ENCODE measurements at places on chromosomes 11 and 22.

DNA sequence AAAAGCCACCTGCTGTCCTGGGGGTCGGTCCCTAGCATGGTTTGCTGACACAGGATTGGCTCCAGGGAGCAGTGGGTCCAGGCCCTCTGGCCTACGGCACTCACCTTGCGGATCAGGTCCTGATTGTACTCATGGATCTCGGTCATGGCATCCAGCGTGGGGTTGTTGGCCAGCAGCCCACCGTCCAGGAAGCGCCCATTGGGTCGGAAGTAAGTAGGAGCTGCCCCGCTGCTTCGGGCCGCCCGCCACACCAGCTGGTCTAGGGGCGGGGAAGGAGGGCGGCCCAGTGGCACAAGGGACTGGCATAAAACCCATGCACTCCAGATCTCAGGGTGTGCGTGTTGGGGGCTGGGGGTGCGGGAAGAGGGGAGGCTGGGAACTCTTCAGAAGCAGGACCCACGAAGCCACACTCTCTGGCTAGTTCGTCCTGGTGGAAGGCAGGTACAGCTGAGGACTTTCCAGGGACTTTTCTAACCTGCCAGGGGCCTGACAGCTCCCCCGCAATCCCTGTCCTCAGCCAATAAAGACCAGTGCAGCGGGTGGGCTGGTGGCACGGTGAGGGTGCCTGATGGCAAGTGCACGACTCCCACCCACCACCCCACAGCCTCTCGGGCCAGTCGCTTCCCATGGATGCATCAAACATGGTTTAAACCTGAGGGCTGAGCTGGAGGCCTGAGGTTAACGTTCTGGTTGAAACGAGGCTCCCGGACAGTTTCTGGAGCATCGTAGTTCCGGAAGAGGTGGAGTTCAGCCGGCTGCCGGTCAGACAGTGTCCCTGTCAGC, 5.1 kb upstream of the BAIAP2L2 start:
- no peak for DNase-seq

DNA sequence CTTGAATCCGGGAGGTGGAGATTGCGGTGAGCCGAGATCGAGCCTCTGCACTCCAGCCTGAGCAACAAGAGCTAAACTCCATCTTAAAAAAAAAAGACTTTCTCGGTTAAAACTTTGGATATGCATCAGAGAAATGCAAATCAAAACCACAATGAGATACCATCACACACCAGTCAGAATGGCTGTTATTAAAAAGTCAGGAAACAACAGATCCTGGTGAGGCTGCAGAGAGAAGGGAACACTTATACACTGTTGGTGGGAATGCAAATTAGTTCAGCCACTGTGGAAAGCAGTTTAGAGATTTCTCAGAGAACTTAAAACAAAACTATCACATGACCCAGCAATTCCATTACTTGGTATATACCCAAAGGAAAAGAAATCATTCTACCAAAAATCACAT, 619.4 kb upstream of the KIRREL3 start:
- no peak for DNase-seq

DNA sequence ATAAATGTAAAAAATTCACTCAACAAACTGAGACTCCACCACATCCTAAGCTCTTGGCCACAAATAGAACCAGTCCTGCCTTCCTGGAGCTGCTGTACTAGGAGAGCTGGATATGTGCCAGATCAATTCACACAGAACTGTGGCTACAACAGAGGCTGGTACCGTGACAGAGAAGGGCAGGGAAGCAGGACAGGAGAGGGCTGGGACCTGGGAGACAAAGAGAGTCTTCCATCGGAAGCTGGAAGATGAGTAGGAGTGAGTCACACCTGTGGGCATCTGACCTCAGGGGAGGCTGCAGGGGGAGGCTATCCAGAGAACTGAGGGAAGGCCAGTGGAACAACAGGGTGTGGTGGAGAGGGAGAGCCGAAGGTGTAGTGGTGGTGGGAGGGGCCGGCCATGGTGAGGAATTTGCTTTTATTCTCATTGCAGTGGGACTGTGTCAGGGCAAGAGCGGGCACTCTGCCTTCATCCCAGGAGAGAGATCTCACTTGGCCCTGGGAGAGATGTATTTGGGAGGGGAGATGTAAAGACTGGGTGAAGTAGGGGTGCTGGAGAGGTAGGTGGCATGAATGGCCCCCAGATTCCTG, 1.9 kb upstream of the LTBP3 start:
- DNase-seq, result no peak

GRCh38 chr22:49545606-49546005, 282.1 kb downstream of the BRD1 start:
- DNase-seq, result no peak

DNA sequence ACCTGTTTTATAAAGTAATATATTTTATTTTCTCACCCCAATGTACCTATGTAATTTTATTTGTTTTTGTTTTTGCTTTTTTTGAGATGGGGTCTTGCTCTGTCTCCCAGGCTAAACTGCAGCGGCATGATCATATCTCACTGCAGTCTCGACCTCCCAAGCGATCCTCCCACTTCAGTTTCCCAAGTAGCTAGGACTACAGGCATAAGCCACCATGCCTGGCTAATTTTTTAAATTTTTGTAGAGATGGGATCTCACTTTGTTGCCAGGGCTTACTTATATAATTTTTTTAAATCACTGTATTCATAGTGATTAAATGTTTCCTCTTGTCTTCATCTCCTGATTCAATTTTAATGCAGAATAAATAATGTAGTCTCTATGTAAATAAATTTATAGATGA, 13.2 kb upstream of the DNAJB7 start:
- DNase-seq, result no peak

DNA sequence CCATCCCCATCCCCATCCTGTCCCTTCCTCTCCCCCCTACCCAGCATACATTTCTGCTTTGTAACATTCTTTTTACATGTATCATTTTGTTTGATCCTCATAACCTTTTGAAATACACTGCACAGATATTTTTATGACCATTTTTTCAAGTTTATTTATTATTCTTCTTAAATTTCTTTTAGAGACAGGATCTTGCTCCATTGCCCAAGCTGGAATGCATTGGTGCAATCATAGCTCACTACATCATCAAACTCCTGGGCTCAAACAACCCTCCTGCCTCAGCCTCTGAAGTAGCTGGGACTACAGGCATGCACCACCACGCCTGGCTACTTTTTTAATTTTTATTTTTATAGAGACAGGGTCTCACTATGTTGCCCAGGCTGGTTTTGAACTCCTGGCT, 99.4 kb upstream of the AKIP1 start:
- DNase-seq, result no peak

DNA sequence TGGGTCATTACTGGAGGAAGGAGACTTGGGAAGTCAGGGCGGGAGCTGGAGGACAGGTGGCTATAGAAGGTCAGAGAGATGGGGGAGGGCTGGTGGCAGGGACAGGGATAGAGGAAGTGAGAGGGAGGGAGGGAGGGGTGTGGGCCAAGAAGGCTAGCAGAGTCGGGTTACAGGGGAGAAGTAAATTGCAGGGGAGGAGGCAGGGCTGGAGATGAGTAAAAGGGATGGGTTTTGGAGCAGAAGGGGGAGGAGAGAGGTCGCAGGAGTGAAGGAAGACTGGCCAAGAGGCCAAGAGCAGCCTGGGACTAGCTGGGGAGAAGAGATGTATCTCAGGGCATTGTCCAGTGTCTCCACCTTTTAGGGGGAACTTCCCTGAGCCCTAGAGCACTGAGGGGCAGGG, 33.0 kb downstream of the LRRC10B start:
- no peak for DNase-seq

DNA sequence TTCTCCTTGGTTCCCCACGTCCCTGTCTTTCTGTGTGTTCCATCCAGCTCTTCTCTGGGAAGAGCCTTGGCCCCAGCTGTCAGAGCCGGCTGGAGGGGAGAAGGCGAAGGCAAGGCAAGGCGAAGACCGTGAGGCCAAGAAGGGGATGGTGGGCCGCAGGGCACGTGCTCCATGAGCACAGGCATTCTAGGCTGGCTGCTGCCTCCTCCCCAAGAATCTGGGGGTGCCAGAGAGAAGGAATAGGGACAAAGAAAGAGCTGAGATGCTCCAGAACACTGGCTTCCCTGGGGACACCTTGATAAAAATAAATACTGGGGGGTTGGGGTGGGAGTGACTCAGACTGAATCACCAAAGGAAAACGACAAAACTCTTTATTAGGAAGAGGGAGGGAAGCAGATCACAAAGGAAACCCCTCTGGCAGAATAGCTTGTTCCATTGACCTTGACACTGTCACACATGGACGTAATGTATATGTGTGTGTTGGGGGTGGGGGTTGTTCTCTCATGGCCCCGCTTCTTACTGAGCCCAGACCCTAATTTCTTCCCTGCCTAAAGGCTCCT, 52.5 kb downstream of the NECTIN1 start:
- no peak for DNase-seq

DNA sequence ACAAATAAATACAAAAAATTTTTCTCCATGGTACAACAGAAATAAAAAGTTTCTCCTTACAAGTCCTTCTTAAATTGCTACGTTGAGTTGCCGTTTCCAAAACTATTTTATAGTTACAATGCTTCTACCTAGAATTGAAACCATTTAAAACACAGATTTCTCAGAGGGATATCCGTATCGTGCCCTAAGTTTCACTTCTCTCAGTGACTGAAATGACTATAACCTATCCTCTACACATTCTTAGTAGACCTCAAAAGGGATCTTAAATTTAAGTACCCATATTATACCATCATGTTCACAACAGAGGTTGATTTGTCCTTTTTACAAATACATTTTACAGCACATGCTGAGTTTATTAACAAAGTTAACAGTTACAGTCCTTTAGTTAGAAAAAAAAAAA, 44.1 kb downstream of the USP28 start:
- DNase-seq, result no peak

GRCh38 chr11:102306048-102306597, 11.2 kb upstream of the BIRC3 start:
- DNase-seq, result peak; percentile 62

Data from CD4-positive, alpha-beta T cell treated with Interleukin-2 at 100 ng/mL for 4 hours (primary cell).